Mesothelial cell of epicardium (in vitro differentiated cells): ENCODE measurements at places on chromosomes 7 and 10.

DNA sequence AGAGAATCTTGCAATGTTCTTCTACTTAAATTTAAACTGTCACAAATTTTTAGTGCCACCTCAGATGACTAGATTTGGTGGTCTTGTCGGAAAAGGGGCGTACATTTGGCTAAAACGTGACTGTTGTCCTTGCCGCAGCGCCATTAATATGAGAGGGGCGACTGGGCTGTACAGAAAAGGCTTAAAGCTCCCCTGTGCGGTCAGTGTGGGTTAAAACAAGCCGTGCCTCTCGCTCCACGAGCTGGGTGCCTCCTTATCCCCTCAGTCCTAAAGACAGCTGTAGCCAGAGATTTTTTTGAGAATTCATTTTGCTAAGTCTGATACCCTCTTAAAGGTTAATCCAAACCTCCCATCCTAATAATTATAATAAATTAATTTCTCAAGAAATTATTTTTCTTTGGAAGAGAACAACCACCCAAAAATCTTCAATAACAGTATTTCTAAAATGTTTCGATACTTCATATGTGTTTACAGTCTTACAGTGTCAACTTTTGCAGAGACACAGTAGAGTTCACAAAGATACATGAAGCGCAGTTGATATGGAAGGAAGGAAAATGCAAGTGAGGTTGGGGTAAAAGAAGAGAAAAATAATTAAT is 68.6 kb downstream of the C7orf25 start:
- DNase-seq, result no peak

DNA sequence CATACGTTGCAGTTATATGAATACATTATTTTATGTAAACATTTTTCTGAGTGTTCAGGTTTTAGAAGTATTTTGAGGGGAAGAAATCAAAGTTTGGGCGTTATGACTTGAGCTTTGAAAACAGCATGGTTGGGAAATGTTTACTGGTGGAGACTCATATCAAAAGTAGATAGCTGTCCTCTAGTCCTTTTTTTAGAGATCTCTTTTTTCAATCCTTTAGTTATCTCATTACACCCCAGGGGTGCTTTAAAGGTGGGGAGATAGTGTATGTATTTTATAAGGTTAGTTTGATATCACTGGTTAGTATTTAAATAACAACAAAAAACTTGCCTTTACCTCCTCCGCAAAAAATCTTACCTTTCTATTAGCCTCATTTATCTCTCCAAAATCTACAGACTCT is 2.3 kb downstream of the DMTF1 start:
- no peak for DNase-seq

DNA sequence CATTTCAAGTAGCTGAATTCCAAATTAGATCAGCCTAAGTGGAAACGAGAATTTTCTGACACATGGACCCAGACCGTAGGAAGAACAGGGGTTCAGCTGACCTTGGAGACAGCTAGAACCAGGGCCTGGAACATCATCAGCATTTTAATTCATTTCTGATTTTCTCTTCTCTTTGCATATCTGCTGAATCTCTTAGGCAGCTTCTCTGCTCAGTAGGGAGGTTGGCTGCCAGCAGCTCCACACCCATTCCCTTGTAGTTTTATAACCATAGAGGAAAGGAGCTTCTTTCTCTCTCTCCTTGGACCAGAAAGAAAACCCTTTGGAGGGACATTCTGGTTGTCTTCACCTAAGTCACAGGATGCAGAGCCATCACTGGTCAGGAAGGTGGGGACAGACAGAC is 36.0 kb downstream of the LMTK2 start:
- no peak for DNase-seq

- no peak for DNase-seq
These were observed 102.7 kb downstream of the MAD1L1 start for GRCh38 chr7:2130096-2130375.

- no peak for DNase-seq
These were observed 39.3 kb downstream of the SEPTIN7 start for GRCh38 chr7:35839860-35840854.

GRCh38 chr7:129227646-129228578 is 3.1 kb downstream of the AHCYL2 start:
- DNase-seq, result no peak

- no peak for DNase-seq
These were observed 2.6 kb downstream of the MRPL43 start for GRCh38 chr10:100984672-100985177.

DNA sequence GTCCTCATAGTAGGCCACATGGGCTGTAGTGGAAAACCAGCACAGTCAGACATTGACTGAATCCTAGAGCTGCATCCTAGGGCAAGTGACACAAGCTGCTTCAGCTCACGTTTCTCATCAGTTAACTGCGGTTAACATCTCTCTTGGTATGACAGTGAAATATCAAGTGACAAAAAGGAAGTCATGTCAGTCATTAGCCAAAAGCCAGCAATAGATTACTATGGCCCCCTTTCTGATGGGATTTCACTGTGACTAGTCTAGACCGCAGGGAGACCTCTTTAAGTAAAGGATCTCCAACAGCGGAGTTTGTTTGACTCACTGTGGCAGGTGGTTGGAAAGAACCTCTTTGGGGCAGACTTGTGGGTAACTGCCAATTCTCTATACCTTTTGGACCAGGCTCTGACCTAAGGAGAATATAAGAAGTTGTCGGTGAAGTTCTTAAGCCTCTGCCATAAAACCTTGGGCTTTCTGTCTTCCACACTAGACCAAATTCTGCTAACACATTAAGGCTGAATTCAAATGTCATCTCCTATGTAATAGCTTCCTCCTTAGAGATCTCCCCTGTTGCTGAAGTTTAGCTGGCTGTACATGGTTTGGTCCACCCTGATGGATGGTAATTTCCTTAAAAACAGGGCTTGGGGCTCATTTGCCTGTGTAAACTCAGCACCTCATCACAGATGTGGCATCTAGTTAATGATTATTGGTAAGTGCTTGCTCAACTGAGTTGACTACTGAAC is 115.3 kb downstream of the SGMS1 start:
- DNase-seq, result no peak

- DNase-seq, result no peak
These were observed 99.9 kb downstream of the PRKAG2 start for GRCh38 chr7:151776876-151777494.

GRCh38 chr10:50431791-50432190 is 180.5 kb upstream of the ASAH2 start:
- DNase-seq, result no peak

GRCh38 chr7:112071856-112072255 is 134.3 kb downstream of the DOCK4 start:
- no peak for DNase-seq

- no peak for DNase-seq
These were observed 7.6 kb downstream of the CALCR start for GRCh38 chr7:93566876-93567275.

DNA sequence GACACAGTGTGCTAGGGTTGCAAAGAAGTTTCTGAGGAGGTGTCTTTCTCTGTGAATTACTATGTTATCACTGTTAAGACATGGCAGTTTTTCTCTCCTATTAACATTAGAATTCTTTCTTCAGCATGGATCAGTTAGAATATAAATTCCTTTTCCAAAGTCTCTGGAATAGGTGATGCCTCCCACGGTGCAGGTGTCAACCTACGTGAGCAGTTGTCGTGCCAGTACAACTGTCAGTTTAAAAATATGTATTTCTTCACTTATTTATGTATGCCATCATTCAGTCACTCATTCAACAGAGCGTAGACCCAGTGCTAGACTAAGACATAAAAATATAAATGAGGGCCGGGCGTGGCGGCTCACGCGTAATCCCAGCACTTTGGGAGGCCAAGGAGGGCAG is 83.5 kb downstream of the TACC2 start:
- DNase-seq, result no peak

DNA sequence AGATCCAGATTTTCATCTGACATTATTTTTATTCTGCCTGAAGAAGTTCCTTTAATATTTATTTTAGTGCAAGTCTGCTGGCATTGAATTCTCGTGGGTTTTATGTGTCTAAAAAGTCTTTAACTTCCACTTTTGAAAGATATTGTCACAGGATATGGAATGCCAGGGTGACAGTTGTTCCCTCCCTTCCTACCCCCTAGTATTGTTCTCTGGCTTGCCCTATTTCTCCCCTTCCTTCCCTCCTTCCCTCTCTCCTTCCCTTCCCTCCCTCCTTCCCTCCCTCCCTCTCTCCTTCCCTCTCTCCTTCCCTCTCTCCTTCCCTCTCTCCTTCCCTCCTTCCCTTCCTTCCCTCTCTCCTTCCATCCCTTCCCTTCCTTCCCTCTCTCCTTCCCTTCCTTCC is 14.9 kb downstream of the OLAH start:
- no peak for DNase-seq

GRCh38 chr10:123142701-123143161 is 5.2 kb upstream of the HMX2 start:
- DNase-seq, result no peak

- DNase-seq, result no peak
These were observed 6.0 kb downstream of the AKR1B10 start for GRCh38 chr7:134533288-134533771.

DNA sequence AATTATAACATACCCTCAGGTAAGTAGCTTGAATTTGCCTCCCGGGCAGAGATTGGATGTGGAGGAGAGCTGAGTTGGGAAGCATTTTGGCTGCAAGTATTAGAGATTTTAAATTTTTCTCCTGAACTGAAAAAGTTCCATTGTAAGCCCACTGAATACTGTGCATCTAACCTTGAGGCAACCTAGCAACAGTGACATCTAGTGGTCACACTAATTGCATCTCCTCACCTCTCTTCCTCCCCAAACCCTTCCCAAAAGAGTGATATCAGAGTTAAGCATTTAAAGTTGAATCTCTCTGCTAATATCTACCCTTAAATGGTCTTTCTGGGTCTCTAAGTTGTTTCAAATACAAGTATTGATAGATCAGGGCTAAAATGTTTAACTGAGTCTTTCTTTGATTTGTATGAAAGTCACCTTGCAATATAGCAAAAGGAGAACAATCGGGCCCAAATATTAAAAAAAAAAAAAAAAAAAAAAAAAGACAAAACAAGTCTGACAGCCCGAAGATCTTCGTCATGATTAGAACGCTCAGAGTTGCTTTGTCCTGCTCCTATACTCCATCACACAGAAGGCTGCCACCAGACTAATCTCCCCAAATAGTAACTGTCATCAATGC is 40.4 kb upstream of the DLX5 start:
- no peak for DNase-seq

DNA sequence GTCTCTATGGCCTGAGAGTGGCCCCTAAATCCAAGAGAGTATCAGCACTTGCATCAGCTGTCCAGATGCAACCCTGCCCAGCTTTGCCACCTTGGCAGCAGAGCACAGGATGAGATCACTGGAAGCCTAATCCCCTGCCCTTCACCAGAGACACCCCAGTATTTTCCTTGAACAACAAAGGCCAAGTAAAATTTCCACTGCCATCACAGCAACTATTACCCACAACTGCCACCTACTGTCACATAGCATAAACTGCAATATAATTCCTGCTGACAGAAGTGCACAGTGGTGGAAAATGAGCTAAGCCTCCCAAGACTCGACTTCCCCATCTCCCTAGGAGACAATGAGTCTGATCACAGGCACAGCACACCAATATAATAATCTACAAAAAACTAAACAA is 462.8 kb upstream of the ZWINT start:
- no peak for DNase-seq

DNA sequence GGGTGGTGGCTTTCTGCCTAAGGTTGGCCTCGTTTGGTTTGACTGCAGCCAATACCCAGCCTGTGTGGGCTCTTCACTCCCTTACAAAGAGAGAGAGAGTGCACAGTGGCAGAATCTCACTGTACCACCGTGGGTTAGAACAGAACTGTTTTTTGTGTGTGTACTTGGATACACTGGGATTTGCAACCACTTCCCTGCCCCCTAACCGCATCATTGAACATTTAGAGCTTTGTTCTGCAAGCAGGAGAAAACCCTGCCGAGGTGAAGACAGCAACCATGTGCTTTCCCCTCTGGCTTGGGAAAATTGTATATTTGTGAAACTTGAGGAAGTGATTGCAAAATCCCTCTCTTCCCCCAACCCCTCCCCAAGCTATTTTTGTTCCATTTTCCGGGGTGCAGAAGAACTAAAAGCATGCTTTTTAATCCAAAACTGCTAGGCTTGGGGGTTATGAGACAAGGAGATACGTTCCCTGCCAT is 201.2 kb downstream of the TCF7L2 start:
- no peak for DNase-seq

GRCh38 chr10:17622061-17622460 is 4.9 kb upstream of the HACD1 start:
- no peak for DNase-seq

- peak; percentile 93 for DNase-seq
These were observed 253.2 kb upstream of the INHBA start for GRCh38 chr7:41955893-41956675.

DNA sequence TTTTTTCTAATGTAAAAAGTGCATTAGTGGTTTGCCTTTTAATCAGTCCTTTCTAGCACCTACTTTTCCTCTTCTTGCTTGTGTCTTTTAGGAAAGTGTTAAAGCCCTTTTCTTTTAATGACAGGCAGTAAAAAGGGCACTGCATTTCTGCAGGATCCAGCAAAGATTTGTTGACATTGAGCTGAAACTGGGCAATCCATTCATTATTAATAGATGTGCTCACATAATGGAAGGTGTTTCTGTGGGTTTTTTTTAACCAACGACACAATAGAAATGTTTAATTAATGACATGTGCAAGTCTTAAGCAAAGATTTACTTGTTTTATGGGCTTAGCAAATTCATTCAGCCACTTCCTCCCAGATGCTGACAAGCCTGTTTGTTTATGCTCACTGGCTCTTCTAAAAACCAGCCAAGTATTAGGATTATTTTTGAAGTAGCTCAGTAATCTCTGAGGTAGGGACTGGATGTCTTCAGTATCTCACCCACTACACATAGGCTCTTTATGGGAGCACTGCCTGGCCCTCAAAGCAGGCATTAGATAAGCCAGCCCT is 1201.1 kb downstream of the SORCS1 start:
- no peak for DNase-seq

- peak; percentile 49 for DNase-seq
These were observed 61.1 kb downstream of the JCAD start for GRCh38 chr10:29998142-29998808.

DNA sequence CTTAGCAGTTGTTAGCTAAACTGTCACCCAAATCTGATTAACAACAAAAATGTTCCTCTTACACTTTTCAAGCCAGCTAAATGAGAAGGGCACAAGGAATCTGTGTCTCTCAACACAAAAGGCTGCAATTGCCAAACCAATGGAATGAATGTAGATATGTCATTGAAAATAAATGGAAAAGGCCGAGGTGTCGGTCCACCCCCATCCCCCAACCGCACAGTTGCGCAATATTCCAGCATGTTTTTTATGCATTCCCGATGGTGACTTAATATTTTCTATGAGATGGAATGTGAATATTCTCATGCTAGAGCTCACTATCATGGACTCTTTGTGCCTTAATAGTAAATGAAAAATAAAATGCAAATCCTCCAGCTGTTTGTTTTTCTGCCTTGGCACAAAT is 181.6 kb upstream of the LRGUK start:
- DNase-seq, result no peak
